ENCODE measurements at places on chromosomes 11 and 22. TPM values are rescaled to one million over a fixed set of nuclear protein-coding genes. Genes with fewer than 3 reads are reported as not detected.
A peak's percentile ranks its signal among the peaks of the same experiment; 100 is the strongest.

Gene RTN4RL2
- total RNA-seq = 0.13 TPM

Gene HOATZ
- not detected for total RNA-seq

Gene HBB
- not detected for total RNA-seq

Gene SGSM1
- total RNA-seq = 1.1 TPM

Gene GALNT18
- total RNA-seq = 4.0 TPM

DNA sequence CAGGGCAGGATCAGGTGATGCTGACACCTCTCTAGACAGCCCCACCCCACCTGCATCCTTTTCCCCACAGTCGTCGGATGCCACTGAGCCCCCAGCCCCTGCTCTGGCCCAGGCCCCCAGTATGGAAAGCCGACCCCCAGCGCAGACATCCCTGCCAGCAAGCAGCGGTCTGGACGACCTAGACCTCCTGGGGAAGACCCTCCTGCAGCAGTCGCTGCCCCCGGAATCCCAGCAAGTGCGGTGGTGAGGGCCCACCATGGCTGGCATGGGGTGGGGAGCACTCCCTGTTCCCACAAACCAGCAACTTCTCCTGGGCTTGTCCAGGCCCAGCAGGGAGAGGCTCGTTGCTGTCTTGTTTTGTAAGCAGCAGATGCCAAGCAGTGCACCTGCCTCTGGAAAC lies 9.5 kb upstream of the SH3BP1 start:
- no peak for DNase-seq

- no peak for DNase-seq
These were observed 45.9 kb upstream of the WEE1 start for GRCh38 chr11:9527481-9528135.

DNA sequence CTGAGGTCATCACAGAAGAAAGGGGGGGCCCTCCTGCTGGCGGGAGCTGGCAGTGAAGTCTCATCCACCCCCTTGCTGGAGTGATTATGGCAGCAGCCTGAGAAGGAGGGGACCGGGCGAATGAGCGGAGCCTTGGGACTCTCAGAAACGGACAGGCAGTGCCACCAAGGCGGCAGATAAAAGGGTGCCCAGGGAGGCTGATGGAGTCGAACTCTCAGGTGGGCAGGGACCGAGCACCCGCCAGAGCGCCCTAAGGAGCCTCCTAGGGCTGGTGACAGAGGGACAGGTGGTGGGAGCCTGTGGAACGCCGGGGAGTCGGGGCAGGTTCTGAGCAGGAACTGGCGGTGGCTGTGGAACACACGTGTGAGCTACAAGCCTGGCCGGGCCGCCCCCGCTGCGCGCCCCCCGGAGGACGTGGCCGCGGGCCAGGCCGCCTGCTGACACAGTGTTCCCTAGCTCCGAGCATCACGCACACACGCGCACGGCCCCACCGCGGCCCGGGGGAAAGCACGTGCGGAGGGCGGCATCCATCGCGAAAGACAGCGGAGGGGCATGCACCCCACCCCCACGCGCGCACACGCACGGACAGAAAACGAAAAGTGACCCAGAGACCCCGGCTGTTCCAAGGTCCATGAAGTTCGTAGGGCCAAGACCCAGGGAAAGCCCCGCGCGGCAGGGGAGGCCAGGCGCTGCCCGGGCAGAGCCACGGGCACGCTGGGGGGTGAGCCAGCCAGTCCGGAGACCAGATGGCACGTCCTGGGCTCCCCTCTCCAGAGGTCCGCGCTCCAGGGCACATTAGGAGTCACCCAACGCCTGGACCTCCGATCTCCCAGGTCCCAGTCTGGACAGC lies 1.0 kb downstream of the VWCE start:
- peak; percentile 57 for DNase-seq

DNA sequence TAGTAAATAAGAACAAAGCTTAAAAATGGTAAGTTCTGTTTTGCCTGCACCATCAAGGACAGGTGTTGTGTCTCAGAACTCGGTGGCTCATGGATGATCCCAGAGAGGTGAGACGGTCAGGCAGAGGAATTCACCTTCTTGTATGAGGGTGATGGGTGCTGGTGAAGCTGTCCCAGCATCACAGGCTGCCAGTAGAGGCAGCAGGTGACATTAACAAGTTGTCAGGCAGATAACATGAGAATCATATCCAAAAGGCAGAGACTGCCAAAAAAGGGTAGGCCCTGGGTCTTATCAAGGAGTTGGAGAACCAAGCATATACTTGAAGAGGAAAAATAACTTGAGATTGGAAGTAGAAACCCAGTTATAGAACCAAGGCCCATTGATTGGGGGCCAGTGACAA lies 437.8 kb downstream of the DYNC2H1 start:
- no peak for DNase-seq

- DNase-seq = no peak
These were observed 14.0 kb downstream of the DDX25 start for GRCh38 chr11:125918140-125918840.

DNA sequence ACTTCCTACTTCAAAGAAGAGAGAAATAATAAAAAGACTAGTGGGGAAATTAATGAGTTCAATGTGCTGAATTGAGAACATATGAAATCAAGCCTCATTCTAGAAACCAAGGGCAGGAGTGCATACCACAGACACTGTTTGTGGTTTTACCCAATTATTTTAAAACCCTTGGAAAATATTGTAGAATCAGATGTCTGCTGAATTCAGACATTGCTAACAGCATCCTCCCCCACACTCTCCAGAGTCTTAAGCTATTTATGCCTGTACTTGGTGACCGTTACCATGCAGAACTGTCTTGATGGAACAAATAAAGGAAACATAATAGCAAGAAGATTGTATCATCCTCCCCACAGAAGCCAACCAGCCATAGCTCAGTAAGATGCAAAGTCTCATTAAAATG lies 850.1 kb downstream of the NTM start:
- DNase-seq = no peak

Data from neural progenitor cell (in vitro differentiated cells).